Effector memory CD4-positive, alpha-beta T cell (primary cell): ENCODE measurements at places on chromosomes 2 and 18.

- DNase-seq = no peak
Observed at GRCh38 chr2:136319237-136319636, 201.3 kb upstream of the CXCR4 start.

GRCh38 chr2:156199588-156199987 lies 132.9 kb downstream of the NR4A2 start:
- DNase-seq = no peak

GRCh38 chr2:241841181-241842066 lies 17.3 kb downstream of the PDCD1 start:
- no peak for DNase-seq

DNA sequence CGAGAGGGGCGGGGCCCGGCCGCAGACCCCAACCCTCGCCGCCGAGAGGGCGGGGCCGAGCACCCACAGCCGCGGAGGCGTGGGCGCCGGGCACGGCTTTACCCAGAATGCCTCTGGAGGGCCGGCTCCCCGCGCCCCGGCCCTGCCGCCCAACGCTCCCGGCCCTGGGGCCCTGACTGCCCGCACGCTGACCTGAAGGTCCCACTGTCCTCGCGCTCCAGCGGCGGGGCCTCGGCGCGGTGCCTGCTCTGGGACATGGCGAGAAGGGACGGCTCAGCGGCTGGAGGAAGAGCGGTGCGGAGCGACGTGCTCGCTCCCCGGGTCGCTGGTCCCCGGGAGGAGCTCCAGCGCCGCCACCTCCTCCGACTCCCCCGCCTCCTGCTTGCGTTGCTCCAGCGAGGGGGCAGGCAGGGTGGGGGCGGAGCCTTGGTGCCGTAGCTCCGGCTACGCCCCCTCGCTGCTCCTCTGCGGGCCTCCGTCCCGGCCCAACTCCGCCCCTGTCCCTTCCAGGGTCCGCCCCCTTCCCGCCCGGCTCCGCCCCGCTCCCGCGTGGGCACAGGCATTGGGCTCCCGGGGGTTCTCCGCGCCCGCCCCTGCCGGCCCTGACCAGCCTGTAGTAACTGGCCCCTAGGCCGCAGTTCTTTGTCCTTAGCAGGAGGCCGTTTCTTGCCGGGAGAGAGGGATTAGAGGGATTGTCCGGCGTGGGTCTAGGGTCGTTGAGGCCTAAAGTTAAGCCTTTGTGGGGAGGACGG lies at the start of the genes PJVK and PRKRA:
PJVK (plus strand) TSS at position 605 of the 752 bp plus-strand sequence. CDS start 2,032 bp downstream, outside the sequence.
PRKRA (minus strand) TSS at position 402 of the 752 bp plus-strand sequence; CDS start at position 257, 145 bp downstream.
- DNase-seq = peak; percentile 90

DNA sequence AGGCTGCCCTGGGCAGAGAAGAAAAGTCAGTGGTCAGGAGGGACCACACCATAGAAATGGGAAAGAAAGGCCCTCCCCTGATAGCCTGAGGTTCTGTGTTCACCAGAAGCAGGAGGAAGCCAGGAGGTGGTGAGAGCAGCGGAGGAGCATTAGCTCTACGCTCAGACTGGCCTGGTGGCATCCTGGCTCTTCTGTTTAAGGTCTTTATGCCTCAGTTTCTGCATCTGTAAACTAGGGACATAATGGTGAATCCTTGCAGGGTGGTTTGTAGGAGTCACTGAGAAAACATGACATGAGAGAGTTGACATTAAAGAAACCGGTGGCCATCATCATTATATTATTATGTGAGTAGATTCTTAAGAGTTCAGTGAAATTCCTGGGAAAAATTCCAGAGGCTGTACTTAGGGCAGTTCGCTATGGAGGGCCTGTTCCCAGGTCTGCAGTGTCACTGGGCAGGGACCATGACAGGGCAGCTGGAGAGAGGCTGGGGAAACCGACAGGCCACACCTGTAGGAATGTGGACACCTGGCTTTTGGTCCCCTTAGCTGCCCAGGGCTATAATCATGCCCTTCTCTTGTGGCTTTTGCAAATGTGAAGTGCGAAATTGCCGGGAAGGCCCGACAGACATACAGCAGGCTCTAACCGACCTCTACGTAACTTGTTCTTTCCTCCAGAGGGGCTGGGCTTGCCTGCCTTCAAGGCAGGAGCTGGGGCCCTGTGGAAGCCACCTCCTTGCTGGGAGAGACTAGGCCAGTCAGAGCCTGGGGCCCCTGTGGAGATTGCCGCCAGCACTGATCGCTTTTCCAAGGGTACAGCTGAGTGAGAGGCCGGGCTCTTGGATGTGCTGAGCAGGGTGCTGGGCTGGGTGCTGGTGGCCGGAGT lies 31.0 kb downstream of the GLI2 start:
- DNase-seq = no peak

GRCh38 chr2:43648994-43649701 lies 12.1 kb downstream of the PLEKHH2 start:
- no peak for DNase-seq

DNA sequence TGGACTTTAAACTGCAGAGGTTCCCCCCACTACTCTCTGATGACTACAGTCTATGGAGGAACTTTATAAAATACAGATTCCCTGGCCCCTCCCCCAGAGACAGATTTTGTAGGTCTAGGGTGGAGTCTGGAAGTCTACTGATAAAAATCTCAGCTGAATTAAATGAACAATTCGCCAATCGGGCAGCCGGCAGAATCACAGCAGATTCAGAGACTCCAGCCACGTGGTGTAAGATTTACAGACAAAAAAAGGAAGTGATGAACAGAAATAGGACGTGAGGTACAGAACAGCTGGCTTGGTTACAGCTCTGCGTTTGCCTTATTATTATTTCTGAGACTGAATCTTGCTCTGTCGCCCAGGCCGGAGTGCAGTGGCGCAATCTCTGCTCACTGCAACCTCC lies 21.4 kb upstream of the MTA3 start:
- no peak for DNase-seq

GRCh38 chr2:64644458-64645382 lies 9.0 kb downstream of the SERTAD2 start:
- no peak for DNase-seq

DNA sequence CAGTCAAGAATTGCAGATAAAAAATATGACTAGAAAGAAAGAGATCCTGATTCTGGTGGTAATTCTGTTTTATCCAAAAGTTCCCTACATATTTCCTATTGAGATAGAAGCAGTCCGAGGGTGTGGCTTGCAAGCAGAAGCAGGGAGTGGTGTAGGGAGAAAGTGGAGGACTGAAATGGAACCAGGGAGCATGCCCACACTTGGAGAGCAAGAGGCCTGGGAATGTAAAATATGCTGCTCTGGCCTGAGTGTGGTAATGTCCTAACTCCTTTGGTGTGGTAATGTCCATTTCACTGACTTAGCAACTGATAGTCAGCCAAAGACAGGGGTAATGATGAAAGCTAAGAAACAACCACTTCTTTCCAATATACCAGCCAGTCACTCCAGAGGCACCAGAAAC lies 30.1 kb upstream of the FMNL2 start:
- DNase-seq = no peak

DNA sequence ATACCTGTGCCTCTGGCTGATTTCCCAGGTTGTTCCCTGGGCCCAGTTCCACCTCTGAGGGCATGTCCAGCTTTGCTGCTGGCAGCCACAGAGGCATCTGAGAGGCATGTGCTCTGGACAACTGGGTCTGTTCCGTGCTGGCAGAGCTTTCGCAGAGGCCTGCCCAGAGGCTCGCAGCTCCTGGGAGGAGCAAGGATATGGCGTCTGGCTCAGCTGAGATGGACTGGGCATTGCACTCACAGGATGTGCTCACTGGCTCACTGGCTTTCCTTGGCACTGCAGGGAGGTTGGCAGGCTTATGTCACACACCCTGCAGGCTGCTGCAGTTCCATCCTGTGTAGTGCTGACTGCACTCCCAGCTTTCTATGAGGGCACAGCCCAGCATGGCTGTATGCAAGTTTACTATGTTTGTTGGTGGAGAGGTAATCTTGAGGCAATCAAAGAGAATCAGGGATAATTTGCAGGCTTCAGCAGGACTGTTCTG lies 172.3 kb downstream of the PRKCE start:
- DNase-seq = no peak

DNA sequence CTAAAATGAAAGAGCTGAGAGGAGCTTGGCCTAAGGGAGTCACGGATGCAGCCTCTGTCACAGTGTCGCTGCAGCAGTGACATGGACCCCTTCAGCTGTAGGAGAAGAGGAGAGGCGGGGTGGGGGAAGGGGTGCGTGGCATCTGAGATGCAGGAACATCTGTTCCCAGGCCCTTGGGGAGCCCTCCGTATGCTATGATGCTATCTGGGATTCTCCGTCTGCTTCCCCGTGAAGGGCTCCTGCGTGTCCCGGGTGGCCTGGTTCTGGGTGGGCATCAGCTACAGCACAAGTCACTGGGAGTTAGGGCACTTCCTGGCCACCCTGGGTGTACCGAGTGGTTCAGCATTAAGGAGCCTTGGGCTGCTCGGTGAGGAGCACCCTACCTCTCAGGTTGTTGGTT lies 35.6 kb upstream of the B3GNT7 start:
- DNase-seq = no peak

DNA sequence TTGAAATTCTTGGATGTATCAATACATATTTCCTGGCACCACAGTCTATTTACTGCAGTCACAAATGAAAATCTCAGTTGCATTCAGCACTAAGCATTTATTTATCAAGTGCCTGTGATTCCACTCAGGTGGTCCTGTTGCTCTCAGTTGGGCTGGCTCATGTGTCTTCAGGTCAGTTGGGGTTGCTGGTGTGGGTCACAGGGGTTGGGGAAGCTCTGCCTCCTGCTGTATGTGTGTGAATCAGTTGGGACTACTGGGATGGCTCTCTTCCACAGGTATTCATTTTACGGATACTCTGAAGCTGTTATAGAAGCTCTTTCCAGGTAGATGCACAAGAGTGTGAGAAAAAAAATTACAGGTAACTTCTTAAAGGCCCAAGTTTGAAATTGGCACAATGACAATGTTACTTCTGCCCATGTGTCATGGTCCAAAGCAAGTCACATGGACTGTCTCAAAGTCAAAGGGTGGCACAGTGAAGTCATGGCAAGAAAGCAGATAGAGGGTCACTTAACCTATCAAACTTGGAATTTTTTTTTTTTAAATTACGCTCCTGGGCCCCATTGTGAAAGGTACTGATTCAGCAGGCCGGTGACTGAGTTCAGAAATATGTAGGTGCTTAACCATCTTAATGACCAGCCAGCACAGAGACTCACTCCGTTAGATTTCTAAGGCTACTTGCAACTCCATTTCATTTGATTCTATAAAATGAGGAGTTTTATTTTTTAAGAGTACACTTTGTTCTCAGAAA lies 249.2 kb upstream of the GCFC2 start:
- no peak for DNase-seq

DNA sequence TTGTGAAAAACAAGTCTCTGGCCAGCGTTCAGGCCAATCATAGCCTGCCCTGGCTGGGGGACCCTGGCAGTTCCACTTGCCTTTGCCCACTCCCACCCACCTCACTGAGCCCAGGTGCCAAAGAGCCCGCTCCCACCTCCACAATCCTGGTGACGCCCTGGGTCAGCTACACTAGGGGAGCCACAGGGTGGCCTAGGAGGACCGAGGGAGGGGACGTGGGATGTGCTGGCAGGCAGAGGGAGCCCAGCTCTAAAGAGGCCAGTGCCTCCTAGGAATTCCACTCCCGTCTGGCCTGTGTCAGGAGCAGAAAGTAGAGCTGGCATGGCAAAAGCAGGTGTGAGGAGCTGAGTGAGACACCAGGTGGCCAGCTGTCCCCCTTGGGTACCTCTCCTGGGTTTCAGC lies 49.3 kb downstream of the TNS1 start:
- DNase-seq = no peak

DNA sequence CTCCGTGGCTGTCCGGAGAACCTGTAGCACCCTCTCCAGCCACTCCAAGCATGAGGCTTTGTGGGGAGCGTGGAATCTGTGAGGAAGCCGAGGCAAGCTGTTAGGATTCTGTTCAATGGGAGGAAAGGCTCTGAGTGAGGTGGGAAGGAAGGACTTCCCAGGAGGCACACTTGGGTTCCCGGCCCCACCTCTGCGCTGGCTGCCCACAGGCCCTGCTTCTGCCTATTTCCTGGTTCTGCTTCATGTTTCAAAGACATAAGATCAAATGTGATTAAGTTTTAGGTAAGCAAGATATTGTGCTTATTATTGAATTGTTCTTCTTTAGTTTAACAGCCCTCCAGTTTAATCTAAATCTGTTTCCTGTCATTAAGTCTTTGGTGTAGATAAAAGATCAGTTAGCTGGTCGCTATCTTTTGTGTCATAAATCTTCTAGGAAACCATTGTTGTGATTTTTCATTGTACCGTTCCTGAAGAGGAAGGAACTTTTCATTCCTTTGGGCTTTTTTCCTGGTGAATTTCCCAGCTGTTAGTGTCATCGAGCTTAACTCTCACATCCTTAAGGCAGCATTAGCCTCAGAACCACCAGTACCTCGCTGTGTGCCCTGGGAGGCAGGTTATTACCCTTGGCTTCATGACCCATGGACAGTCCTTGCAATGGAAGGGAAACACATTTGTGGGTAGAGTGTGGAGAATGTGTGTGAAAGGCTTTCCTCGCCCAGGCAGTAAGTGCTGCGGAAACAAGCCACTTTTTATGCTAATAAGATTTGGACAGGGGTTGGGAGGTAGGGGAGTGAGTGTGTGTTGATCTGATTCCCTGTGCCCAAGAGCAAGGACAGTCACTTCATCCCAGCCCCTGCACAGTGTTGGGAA lies 61.9 kb upstream of the ALPP start:
- DNase-seq = no peak

GRCh38 chr2:127582863-127583861 lies 47.7 kb downstream of the MYO7B start:
- DNase-seq = no peak

DNA sequence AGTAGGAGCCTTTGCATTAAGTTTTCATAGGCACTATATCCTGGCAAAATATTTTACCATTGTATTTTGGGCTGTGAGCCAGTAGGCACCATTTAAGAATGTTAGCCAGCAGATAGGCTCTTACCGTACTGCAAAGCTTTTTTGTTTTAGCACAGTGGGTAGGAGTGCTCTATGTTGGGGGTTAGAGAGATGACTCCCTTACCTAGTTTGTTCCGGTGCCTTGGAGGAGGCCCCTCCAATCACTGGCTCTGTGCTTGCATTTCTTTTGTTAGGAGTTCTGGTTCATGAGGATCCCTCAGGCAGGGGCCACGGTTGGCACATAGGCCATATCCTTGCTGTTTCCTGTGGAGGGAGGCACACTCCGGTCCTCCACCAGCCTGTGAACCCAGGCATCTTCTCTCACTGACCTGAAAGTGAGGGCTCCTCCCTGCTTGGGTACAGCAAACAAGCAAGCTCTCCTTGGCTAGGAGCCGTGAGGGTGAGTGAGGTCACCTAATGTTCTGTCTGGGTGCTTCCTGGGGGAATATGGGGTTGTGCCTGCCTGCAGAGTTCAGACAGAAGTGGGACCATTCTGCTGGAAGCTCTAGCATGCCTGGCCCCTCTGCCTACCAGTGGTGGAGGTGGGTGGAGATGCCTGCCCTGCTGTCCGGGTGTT lies 29.8 kb downstream of the LTBP1 start:
- DNase-seq = no peak

GRCh38 chr2:50754514-50754913 lies 277.4 kb downstream of the NRXN1 start:
- DNase-seq = no peak
